ENCODE measurements at places on chromosomes 6 and 20. TPM values are rescaled to one million over a fixed set of nuclear protein-coding genes. Genes with fewer than 3 reads are reported as not detected.

- no peaks in the 10 kb centered on the region for H3K4me1 ChIP-seq
- H3K4me3 ChIP-seq, result no peak overlapping the region
- no peak overlapping the region for H3K27ac ChIP-seq
- H3K27me3 ChIP-seq, result no peaks in the 10 kb centered on the region
Measured at GRCh38 chr6:166109608-166110007, 58.0 kb downstream of the TBXT start.

- no peaks in the 10 kb centered on the region for H3K4me1 ChIP-seq
- no peak overlapping the region for H3K27ac ChIP-seq
- no peaks in the 10 kb centered on the region for H3K36me3 ChIP-seq
- DNase-seq, result no peak
- no peak overlapping the region for H3K4me3 ChIP-seq
- H3K27me3 ChIP-seq, result no peaks in the 10 kb centered on the region
Measured at GRCh38 chr6:144909753-144910285, 624.7 kb downstream of the UTRN start.

DNA sequence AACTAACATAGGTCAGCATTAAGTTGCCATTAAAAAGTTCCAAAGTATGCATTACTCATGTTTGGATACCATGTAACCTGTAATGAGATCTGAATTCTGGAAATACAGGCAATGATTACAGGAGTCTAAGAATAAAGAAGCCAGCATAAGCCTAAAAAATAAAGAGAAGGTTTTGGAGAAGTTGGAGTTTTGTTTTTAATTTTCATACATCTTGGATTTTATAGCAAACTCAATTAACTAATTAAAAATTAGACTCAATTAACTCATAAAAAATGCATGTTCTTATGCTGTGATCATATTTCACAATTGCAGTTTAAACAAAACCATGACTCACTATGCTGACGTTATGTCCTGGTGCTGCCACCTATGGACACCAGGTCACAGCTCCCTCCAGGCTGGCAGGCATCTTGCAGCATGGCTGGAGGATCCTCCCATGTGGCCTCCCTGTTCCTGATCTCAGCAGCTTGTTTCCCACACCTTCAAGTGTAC lies 648.8 kb upstream of the AGPAT4 start:
- no peaks in the 10 kb centered on the region for H3K27me3 ChIP-seq
- no peak overlapping the region for H3K27ac ChIP-seq
- no peaks in the 10 kb centered on the region for H3K36me3 ChIP-seq
- no peak for DNase-seq

- no peaks in the 10 kb centered on the region for H3K27me3 ChIP-seq
- DNase-seq, result no peak
- no peak overlapping the region for H3K4me3 ChIP-seq
- H3K36me3 ChIP-seq, result no peaks in the 10 kb centered on the region
Measured at GRCh38 chr6:107660839-107661238, 163.3 kb downstream of the SCML4 start.

GRCh38 chr6:136191606-136192312 lies 58.4 kb downstream of the MTFR2 start:
- DNase-seq, result no peak
- H3K4me1 ChIP-seq, result peaks cover 5% of the 10 kb centered on the region
- H3K27ac ChIP-seq, result no peak overlapping the region

GRCh38 chr6:44010411-44011349 lies 116.6 kb downstream of the MRPL14 start:
- no peaks in the 10 kb centered on the region for H3K27me3 ChIP-seq
- H3K4me1 ChIP-seq, result no peaks in the 10 kb centered on the region
- H3K27ac ChIP-seq, result no peak overlapping the region
- H3K36me3 ChIP-seq, result no peaks in the 10 kb centered on the region
- H3K4me3 ChIP-seq, result no peak overlapping the region

GRCh38 chr6:46949632-46950280 lies 28.0 kb upstream of the ADGRF5 start:
- no peak overlapping the region for H3K27ac ChIP-seq
- H3K36me3 ChIP-seq, result no peaks in the 10 kb centered on the region
- H3K27me3 ChIP-seq, result no peaks in the 10 kb centered on the region
- H3K4me3 ChIP-seq, result no peak overlapping the region

CAP2 gene
- 9.0 TPM for total RNA-seq

PKIB gene
- 0.36 TPM for total RNA-seq

TOX2 gene
- total RNA-seq, result 5.6 TPM

OR2J3 gene
- total RNA-seq, result not detected

PTPRT gene
- under 0.01 TPM for total RNA-seq

FLRT3 gene
- 6.7 TPM for total RNA-seq

BNIP5 gene
- not detected for total RNA-seq

SLPI gene
- total RNA-seq, result 24.7 TPM

Measured in ovary (tissue), 10 donors.